ENCODE measurements at places on chromosomes 13 and 19. TPM values are rescaled to one million over a fixed set of nuclear protein-coding genes. Genes with fewer than 3 reads are reported as not detected.

DNA sequence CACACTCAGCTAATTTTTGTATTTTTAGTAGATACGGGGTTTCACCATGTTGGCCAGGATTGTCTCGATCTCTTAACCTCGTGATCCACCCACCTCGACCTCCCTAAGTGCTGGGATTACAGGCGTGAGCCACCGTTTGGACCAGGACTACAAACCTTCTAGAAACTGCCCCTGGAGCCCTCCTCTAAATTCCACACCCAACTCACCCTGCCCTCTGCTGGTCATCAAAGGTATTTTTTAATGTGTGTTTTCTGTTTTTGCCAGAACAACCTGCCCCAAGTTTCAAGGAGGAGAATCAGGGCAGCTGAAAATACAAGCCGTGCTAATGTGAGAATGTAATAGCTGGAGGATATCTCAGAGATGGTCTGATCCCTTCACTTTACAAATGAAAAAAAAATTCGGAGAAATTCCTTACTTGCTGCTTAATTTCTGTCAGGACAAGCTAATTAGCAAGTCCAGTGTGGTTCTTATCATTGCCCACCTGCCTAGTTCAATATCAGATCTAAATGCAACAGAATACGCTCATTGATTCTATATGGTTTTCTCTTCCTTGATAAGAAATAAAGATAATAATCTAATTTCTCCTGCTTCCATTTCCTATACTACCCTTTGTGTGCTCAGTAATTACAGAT is 4.1 kb downstream of the ATP8A2 start:
- H3K4me3 ChIP-seq: no peak overlapping the region
- peaks cover 4% of the 10 kb centered on the region for H3K4me1 ChIP-seq
- DNase-seq: no peak
- peaks cover 15% of the 10 kb centered on the region for H3K27me3 ChIP-seq
- H3K27ac ChIP-seq: no peak overlapping the region
- H3K36me3 ChIP-seq: no peaks in the 10 kb centered on the region

- DNase-seq: no peak
- no peaks in the 10 kb centered on the region for H3K36me3 ChIP-seq
- H3K4me3 ChIP-seq: no peak overlapping the region
- peaks cover 6% of the 10 kb centered on the region for H3K4me1 ChIP-seq
- H3K27ac ChIP-seq: no peak overlapping the region
- H3K27me3 ChIP-seq: peaks cover 2% of the 10 kb centered on the region
These were observed 4.9 kb downstream of the SMAD9 start for GRCh38 chr13:36915106-36915505.

DNA sequence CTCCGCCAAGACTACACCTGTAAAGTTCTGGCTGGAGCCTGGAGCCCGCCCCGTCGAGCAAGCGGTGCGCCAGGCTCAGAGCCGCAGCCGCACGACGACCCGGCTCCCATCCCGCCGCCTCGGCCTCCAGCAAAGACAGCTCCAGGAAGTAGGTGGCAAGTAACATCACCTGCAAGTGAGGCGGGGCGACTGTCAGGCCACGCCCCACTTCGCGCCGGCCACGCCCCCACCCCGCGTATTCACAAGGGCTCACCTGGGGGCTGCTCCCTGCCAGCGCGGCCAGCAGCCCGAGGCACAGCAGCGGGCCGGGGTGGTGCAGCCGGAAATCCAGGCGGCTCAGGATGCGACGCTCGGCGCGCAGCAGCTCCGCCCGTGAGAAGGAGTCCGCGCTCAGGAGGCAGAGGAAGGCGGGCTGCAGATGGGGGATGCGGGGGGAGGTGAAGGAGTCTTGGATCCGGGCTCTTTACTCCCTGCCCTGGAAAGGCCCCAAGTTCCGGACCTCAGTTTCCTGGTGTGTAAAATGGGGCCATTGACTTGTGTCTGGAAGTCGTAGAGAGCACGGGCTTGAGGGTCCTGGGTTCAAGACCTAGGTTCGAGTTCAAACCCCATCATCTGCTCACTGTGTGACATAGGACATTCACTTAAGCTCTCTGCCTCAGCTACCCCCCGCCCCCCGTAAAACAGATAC is 3.2 kb downstream of the CCNP start:
- no peaks in the 10 kb centered on the region for H3K36me3 ChIP-seq
- H3K27ac ChIP-seq: no peak overlapping the region
- no peaks in the 10 kb centered on the region for H3K27me3 ChIP-seq
- no peak overlapping the region for H3K4me3 ChIP-seq
- peaks cover 14% of the 10 kb centered on the region for H3K4me1 ChIP-seq

DNA sequence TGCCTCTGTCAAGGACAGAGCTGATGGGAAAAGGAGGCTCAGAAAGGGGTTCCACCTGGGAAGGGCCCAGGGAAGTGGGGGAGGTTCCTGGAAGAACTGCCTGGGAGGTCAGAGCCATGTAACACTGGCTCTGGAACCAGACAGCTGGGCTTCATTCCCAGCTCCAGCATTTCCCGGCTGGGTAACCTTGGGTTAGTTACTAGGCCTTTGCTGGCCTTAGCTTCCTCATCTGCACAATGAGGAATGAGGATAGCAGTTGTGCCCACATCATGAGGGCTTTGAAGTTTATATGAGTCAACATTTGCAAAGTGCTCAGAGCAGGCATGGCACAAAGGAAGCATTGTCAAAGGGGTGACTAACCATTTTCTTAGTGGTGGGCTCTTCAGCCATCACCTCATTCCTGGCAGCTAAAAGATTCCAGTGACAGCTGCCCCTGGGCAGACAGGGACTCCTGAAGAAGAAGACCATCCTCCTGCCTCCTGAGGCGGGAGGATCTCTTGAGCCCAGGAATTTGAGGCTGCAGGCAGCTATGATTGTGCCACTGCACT is 1.7 kb upstream of the DNAJB1 start:
- H3K36me3 ChIP-seq: peaks cover 10% of the 10 kb centered on the region
- peak overlapping the region; percentile 96 for H3K27ac ChIP-seq
- no peak overlapping the region for H3K4me3 ChIP-seq
- peaks cover 17% of the 10 kb centered on the region for H3K4me1 ChIP-seq
- DNase-seq: no peak
- no peaks in the 10 kb centered on the region for H3K27me3 ChIP-seq

- DNase-seq: no peak
- no peaks in the 10 kb centered on the region for H3K27me3 ChIP-seq
- no peaks in the 10 kb centered on the region for H3K36me3 ChIP-seq
- no peak overlapping the region for H3K27ac ChIP-seq
These were observed 62.1 kb downstream of the DGKH start for GRCh38 chr13:42110410-42111155.

DNA sequence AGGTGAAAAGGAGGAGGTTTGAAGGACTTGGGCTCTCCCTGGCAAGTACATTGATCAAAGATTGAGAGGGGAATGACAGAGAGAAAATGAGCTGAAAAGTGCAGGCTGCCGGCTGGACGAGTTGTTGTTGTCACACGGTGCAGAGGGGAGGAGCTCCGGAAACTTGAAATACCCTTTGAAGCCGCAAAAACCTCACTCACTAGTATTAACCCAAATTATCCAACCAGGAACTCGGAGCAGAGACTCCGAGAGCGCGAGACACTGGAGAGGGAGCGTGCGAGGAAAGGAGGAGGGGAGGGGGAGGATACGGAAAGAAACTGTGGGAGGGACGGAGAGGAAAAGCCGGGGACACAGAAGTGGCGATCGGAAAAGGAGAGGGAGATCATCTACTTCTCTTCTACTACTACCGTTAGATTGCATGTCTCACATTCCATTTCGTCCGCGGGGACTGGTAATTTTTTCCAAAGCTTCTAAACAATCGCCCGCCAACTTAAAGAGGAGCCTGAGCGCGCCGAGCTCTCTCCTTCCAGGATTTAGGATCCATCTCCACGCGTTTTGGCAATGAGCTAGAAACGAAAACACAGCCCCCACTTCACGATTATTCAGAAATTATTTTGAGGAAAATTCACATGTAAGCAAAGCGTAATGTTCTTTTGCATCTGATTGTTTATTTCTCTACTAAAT is at the start of gene DACH1:
TSS of gene DACH1 (minus strand) at position 74 of the 684 bp plus-strand sequence.
- peak within 1 kb of the TSS; percentile 46 for H3K27ac ChIP-seq
- DNase-seq: peak; percentile 35
- H3K36me3 ChIP-seq: no peaks in the 10 kb centered on the region
- H3K27me3 ChIP-seq: no peaks in the 10 kb centered on the region

DNA sequence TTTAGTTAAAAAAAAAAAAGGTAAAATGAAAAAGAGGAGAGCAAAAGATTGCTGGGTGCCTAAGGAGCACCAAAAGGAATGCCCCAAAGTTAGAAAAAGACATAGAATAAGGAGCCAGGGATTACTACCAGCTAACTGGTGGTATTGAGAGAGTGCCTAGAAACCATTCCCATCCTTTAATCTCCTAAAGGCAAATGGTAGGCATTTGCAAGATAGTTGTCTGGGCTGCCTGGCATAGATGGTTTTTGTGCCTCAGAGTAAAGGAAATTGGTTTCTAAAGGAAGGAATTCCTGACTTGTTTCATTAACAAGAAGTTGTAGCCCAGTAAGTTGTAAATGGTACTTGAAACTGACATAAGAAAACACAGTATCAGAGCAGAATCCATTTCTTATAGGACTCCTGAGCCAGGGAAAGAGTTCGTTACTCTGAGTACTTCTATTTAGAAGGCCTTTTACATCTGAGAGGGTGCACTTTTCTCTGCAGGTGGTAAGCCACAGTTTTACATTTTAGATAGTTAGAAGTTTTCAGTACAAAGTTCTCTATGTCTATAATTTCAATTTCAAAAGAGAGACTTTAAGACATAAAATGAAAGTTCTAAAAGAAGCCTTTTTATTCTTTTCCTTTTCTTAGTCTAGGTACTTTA is 92.6 kb downstream of the OLFM4 start:
- no peaks in the 10 kb centered on the region for H3K4me1 ChIP-seq
- DNase-seq: no peak
- no peak overlapping the region for H3K27ac ChIP-seq
- no peaks in the 10 kb centered on the region for H3K36me3 ChIP-seq

- DNase-seq: no peak
- H3K27me3 ChIP-seq: no peaks in the 10 kb centered on the region
- H3K27ac ChIP-seq: no peak overlapping the region
- peaks cover 17% of the 10 kb centered on the region for H3K36me3 ChIP-seq
These were observed 73.9 kb downstream of the USP12 start for GRCh38 chr13:27097691-27098090.

- H3K27ac ChIP-seq: no peak overlapping the region
- H3K27me3 ChIP-seq: no peaks in the 10 kb centered on the region
- H3K36me3 ChIP-seq: no peaks in the 10 kb centered on the region
These were observed 17.9 kb upstream of the LILRB1 start for GRCh38 chr19:54612428-54612827.

DNA sequence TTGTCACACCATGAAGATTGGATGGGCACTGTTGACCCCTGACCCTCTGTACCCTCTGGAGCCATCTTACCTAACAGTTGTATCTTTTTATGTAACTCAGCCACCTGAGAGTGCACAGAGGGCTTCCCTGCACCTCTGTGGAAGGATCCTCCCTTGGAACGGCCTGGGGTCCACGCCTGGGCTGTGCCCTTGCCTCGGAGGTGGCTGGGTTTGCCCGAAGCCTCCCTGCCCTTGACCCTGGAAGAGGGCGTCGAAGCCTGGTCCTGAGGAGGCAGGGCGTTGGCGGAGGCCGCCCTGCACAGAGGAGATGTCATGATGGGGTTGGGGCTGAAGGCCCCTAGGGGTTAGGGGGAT is 241 bp downstream of the ODAD3 start:
- peak overlapping the region; percentile 82 for H3K4me3 ChIP-seq
- peak overlapping the region; percentile 52 for H3K27ac ChIP-seq
- no peaks in the 10 kb centered on the region for H3K27me3 ChIP-seq
- H3K4me1 ChIP-seq: peaks cover 9% of the 10 kb centered on the region
- no peak for DNase-seq

- H3K27ac ChIP-seq: no peak overlapping the region
- DNase-seq: no peak
- no peaks in the 10 kb centered on the region for H3K4me1 ChIP-seq
- no peak overlapping the region for H3K4me3 ChIP-seq
These were observed 175.2 kb downstream of the PAN3 start for GRCh38 chr13:28313579-28313978.

DNA sequence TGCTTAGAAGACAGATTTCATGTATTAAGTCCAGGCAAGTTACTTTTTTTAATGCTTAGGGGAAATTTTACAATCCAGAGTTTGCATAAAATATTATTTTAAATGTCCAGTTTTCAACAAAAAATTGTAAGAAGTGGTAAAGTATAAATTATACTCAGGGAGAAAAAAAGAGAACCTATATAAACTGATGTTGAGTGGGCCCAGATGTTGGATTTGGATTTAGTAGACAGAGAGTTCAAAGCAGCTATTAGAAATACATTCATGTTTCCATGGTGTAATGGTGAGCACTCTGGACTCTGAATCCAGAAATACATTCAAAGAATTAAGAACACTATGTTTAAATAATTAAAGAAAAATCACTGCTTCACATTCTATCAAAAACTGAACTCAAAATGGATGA is 349.9 kb upstream of the ZNF507 start:
- H3K36me3 ChIP-seq: no peaks in the 10 kb centered on the region
- no peak overlapping the region for H3K4me3 ChIP-seq

DNA sequence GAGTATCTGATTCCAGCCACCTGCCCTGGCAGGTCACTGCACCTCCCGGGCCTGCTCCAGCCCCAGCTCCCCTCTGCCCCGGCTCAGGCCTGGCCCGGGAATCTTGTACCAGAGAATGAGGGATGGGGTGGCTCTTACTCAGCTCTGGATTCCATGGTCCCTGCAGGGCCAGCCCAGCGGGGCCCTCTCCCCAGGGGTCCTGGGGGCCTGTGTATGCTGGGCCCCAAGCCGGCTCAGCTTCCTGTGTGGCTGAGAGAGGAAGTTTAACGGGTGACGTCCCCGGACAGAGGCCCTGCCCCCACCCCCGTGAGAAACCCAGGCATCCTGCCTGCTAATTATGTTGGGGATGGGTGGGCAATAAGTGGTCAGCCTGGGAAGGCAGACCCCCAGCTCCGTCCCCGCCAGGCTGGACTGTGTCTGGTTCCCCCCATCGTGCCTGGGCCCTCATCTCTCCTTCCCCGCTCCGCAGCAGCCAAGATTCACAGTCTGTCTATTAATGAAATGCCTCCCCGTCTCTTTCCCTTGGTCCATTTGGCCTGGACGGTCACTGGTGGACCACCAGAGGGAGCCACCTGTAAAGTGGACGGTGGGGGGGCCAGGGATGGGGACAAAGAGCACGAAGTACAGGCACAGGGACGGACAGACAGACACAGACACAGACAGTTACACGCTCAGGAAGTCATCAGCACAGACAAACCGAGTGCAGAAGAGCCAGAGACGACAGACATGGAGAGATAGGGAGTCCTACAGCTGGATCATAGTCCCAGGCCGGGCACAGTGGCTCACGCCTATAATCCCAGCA is at the start of gene DENND1C:
TSS of gene DENND1C (minus strand) at position 247 of the 802 bp plus-strand sequence. CDS start at position 155, 92 bp downstream.
- DNase-seq: no peak
- peak within 1 kb of the TSS; percentile 62 for H3K27ac ChIP-seq
- H3K27me3 ChIP-seq: no peaks in the 10 kb centered on the region
- H3K4me1 ChIP-seq: peaks cover 2% of the 10 kb centered on the region

Gene ZNF146
- 48.6 TPM for total RNA-seq

Gene PET100
- total RNA-seq: 22.0 TPM

Gene FAM124A
- total RNA-seq: 0.92 TPM

Gene KLK15
- not detected for total RNA-seq

Gene ZNF100
- 6.1 TPM for total RNA-seq

Gene LGI4
- 1.1 TPM for total RNA-seq

Gene PLVAP
- total RNA-seq: 11.8 TPM

Gene AP3D1
- total RNA-seq: 42.6 TPM

Gene KLF1
- not detected for total RNA-seq

Gene AP1M2
- 0.42 TPM for total RNA-seq

Data from liver (tissue), 10 donors.